ENCODE measurements at places on chromosomes 6 and 20. TPM values are rescaled to one million over a fixed set of nuclear protein-coding genes. Genes with fewer than 3 reads are reported as not detected.

DNA sequence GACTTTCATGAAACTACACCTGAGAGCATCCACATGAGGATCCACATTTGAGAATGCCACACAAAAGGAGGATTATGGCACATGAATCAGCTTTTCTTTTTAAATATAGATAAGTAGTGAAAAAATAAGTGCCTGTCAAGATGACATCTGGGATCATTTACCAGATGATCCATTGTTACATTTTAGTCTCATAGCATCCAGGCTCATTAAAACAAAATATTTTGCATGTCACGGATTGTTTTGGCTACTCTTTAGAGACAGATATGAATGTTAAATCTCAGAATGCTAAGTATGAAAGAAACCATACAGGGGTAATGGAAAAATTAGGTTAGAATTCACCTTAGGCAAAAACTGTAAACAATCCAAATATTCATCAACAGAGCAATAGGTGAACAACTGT, 66.7 kb downstream of the MYO6 start:
- no peaks in the 10 kb centered on the region for H3K4me1 ChIP-seq
- H3K27me3 ChIP-seq: no peaks in the 10 kb centered on the region

DNA sequence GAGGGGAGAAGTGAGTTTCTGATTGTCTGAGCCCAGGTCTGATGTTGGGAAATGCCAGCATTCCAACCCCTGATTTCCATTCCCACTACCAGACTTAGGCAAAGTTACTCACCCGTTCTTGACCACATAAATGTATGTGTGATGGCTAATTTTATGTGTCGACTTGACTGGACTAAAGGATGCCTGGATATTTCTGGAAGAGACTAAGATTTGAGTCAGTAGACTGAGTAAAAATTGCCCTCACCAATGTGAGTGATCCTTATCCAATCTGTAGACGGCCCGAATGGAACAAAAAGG, 95.8 kb upstream of the TAB2 start:
- no peak overlapping the region for H3K4me3 ChIP-seq
- peaks cover 10% of the 10 kb centered on the region for H3K4me1 ChIP-seq
- no peak overlapping the region for H3K27ac ChIP-seq
- no peak for DNase-seq
- no peaks in the 10 kb centered on the region for H3K27me3 ChIP-seq

FOXS1 gene
- total RNA-seq: not detected

C4A gene
- 7.8 TPM for total RNA-seq

LHFPL5 gene
- total RNA-seq: not detected

C6orf15 gene
- not detected for total RNA-seq

GRCh38 chr20:13094976-13095375, 86.2 kb downstream of the SPTLC3 start:
- no peak for DNase-seq
- no peaks in the 10 kb centered on the region for H3K4me1 ChIP-seq
- no peaks in the 10 kb centered on the region for H3K36me3 ChIP-seq
- H3K27me3 ChIP-seq: no peaks in the 10 kb centered on the region
- no peak overlapping the region for H3K4me3 ChIP-seq

- no peak for DNase-seq
- peaks cover under 1% of the 10 kb centered on the region for H3K4me1 ChIP-seq
- H3K27ac ChIP-seq: no peak overlapping the region
- no peaks in the 10 kb centered on the region for H3K27me3 ChIP-seq
- H3K36me3 ChIP-seq: no peaks in the 10 kb centered on the region
- no peak overlapping the region for H3K4me3 ChIP-seq
Measured at GRCh38 chr20:63490416-63490815, 8.5 kb downstream of the EEF1A2 start.

GRCh38 chr20:21465799-21466198, 48.1 kb downstream of the NKX2-2 start:
- H3K27ac ChIP-seq: no peak overlapping the region
- no peaks in the 10 kb centered on the region for H3K36me3 ChIP-seq
- H3K4me3 ChIP-seq: no peak overlapping the region
- no peaks in the 10 kb centered on the region for H3K4me1 ChIP-seq

DNA sequence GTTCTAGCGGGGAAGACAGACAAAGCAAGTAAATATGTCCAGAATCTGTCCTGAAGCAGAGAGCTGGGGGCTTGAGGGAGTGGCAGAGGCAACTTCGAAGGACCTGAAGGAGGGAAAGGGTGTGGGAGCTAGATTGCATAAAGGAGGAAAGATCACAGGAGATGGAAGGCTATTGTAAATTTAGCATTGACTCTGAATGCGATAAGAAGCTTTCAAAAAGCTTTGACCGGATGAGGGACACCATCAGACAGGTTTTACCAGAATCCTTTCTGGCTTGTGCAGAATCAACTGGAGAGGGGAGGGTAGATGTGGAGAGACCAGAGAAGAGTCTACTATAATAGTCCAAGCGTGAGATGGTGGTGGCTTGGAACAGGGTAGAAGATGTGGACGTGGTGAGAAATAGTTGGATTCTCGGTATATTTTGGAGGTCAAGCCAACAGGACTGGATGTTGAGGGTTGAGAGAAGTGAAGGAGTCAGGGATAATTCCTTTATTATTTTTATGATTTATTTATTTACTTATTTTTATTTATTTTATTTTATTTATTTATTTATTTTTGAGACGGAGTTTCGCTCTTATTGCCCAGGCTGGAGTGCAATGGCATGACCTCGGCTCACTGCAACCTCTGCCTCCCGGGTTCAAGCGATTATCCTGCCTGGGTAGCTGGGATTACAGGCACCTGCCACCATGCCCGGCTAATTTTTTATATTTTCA, 19.9 kb upstream of the RIPOR3 start:
- peaks cover 7% of the 10 kb centered on the region for H3K4me1 ChIP-seq
- no peak overlapping the region for H3K27ac ChIP-seq
- H3K36me3 ChIP-seq: no peaks in the 10 kb centered on the region
- no peak overlapping the region for H3K4me3 ChIP-seq

- no peak overlapping the region for H3K27ac ChIP-seq
- H3K4me3 ChIP-seq: no peak overlapping the region
Measured at GRCh38 chr20:36249450-36249849, 13.2 kb downstream of the AAR2 start.

DNA sequence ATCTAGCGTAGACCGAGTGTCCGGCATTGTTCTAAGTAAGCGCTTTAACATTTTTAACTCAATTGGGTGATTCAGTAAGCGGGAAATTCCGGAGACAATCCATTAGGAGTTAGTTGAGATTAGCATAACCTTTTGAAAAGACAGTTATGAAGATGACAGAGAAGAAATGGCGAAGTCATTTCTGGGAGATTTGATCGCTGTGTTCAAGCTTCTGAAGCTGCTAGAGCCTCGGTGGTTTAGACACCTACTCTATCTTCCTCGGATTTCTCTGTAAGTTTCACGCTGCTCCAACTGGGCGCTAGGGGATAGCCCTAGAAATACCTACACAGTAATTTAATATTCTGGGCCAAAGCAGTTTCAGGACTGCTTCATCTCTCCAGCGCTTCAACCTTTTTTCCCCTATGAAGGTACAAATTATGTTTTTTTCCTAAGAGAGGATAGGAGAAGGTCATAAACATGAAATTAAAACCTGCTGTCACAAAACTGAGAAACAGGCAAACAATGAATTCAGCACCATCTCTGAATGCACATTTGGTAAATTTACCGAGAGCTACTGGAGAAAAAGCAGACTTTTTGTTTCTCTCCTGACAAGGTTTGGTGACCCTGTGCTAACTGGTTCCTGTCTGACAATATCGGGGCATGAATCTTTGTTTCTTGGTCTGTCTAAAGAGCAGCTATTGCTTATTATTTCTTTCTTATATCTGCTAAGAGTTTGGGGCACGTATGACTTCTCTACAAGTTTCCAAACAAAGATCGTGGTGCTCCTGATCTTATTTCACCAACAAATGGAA, 22.4 kb downstream of the ZNF311 start:
- peak overlapping the region; percentile 60 for H3K4me3 ChIP-seq
- H3K27me3 ChIP-seq: peaks cover 4% of the 10 kb centered on the region
- no peak for DNase-seq
- no peaks in the 10 kb centered on the region for H3K4me1 ChIP-seq
- H3K36me3 ChIP-seq: no peaks in the 10 kb centered on the region

WFDC5 gene
- total RNA-seq: not detected

GRCh38 chr6:113693851-113694250, 163.3 kb upstream of the MARCKS start:
- no peak overlapping the region for H3K27ac ChIP-seq
- no peak for DNase-seq
- no peaks in the 10 kb centered on the region for H3K4me1 ChIP-seq

TUBB2B gene
- total RNA-seq: 1.6 TPM

- no peak for DNase-seq
- no peaks in the 10 kb centered on the region for H3K4me1 ChIP-seq
- H3K27ac ChIP-seq: no peak overlapping the region
- no peak overlapping the region for H3K4me3 ChIP-seq
- H3K27me3 ChIP-seq: no peaks in the 10 kb centered on the region
- H3K36me3 ChIP-seq: no peaks in the 10 kb centered on the region
Measured at GRCh38 chr6:87908978-87909811, 138.4 kb upstream of the SPACA1 start.

BEND3 gene
- total RNA-seq: 1.7 TPM

DNA sequence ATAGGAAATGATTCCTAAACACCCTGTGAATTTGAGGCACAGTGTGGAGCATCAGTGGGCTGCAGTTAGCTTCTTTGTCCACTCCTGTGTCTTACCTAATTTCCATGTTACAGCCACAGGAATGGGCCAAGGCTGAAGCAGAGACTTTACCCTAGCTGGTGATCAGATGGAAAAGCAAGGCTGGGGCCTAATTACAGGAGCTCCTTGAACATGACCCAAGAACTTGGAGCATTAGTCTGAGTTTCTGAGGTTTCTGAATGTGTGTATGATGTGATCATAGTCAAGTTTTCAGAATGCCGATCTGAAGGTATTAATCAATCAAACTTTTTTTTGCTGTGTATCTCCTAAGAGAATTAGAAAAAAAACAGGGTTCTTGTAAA, 18.0 kb downstream of the HECA start:
- no peak overlapping the region for H3K27ac ChIP-seq
- DNase-seq: no peak
- no peak overlapping the region for H3K4me3 ChIP-seq
- peaks cover 68% of the 10 kb centered on the region for H3K4me1 ChIP-seq
- H3K36me3 ChIP-seq: no peaks in the 10 kb centered on the region

TCP11 gene
- not detected for total RNA-seq

SIGLEC1 gene
- 0.61 TPM for total RNA-seq

DNA sequence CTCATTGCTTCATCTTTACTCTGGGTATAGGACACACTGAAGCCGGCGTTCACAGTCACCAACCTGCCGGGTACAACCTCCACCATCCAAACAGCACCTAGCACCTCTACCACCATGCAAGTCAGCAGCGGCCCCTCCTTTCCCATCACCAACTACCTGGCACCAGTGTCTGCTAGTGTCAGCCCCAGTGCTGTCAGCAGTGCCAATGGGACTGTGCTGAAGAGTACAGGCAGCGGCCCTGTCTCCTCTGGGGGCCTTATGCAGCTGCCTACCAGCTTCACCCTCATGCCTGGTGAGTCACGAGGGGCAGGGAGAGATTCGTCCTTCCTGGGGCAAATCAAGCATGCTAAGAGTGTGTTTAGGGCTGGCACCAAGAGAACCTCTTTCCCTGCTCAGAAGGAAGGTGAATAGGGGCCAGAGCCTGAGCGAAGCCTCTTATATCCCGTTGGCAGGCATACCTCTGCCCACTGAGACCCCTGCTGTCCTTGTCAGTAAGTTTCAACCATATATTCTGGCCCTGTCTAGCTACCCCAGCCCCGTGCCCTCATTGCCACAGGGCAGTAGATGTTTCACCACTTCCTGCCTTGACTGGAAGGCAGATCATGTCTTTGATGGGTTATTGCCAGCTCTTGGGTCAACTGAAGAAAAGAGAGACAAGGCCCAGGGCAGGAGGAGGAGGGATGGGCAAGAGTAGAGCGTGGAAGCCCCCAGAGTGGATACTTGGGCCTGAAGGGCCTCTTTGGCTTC, 4.8 kb downstream of the SRF start:
- peak overlapping the region; percentile 92 for H3K27ac ChIP-seq
- H3K36me3 ChIP-seq: no peaks in the 10 kb centered on the region
- DNase-seq: no peak
- peaks cover 34% of the 10 kb centered on the region for H3K4me1 ChIP-seq

DNA sequence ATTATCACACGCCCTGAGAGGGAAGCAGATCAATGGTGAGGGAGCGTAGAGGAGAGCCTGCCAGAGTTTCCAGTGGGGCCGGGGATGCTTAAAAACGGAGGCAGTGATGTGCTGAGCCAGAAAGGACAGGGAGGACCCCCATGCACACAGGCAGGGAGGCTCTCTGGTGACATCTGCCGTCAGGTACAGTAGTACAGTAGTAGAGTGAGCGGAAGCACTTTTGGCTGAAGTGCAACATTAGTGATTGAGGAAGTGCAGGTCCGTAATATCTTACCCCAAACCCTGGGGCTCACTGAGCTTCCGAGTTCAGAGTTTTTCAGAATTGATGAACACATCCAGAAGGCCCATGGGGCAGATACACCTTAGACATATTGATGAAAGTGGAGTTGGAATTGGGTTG, 42.1 kb downstream of the GFRA4 start:
- no peak for DNase-seq
- no peaks in the 10 kb centered on the region for H3K4me1 ChIP-seq
- no peaks in the 10 kb centered on the region for H3K27me3 ChIP-seq
- H3K27ac ChIP-seq: no peak overlapping the region
- H3K36me3 ChIP-seq: no peaks in the 10 kb centered on the region
- no peak overlapping the region for H3K4me3 ChIP-seq

Measured in gastrocnemius medialis (tissue), 4 donors.